Activated CD4-positive, alpha-beta T cell treated with anti-CD3 and anti-CD28 coated beads, Interleukin-2, amount 50 U/mL, for 4 hours (primary cell): ENCODE measurements at places on chromosomes 5 and 9.

- no peak for DNase-seq
Observed at GRCh38 chr9:86822006-86822801, 125.1 kb downstream of the GAS1 start.

- DNase-seq, result no peak
Observed at GRCh38 chr5:175840050-175840841, 31.1 kb upstream of the CPLX2 start.

- DNase-seq, result no peak
Observed at GRCh38 chr5:129820-130219, 37.9 kb downstream of the PLEKHG4B start.

GRCh38 chr9:98312365-98312764 lies 56.9 kb upstream of the TBC1D2 start:
- no peak for DNase-seq

- DNase-seq, result no peak
Observed at GRCh38 chr9:111106202-111106601, 67.9 kb upstream of the LPAR1 start.

DNA sequence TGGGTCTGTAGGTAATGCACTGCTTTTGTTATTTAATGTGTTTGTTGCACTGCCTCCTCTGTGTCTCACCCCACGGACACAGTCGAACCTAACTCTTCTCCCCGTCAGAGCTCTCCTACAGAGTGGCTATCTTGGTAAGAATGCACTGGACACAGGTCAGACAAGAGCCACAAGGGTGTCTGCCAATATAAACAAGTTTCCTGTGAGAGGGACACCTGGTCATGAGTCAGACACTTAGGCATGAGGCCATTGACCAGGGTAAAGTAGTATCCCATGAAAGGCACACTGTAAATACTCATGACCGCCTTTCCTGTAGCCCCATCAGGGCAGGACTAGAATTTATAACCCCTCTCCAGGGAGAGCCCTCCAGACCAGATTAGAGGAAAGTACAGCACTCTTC lies 115.5 kb downstream of the SLC12A2 start:
- no peak for DNase-seq

GRCh38 chr9:94010980-94011533 lies 55.9 kb upstream of the BARX1 start:
- DNase-seq, result peak; percentile 1

- no peak for DNase-seq
Observed at GRCh38 chr5:16406630-16407029, 59.0 kb downstream of the ZNF622 start.
